ENCODE measurements at places on chromosomes 6 and 20. TPM values are rescaled to one million over a fixed set of nuclear protein-coding genes. Genes with fewer than 3 reads are reported as not detected.

DNA sequence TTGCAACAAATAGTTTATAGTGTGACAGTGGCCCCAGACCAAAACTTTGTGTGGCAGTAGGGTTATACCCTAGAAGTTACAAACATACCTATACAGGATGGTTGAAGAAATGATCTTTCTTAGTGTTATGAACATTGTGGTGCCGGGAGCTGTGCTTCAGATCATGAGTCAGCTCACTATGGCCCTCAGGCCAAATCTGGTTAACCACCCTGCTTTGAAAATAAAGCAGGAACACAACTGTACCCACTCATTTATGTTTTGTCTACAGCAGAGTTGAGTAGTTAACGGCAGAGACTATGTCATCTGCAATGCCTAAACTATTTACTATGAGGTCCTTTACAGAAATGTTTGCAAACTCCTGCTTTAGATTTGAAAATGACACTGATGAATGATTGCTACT, 24.3 kb downstream of the AKAP7 start:
- H3K27me3 ChIP-seq = no peaks in the 10 kb centered on the region
- H3K4me1 ChIP-seq = peaks cover 4% of the 10 kb centered on the region
- no peak for DNase-seq
- H3K4me3 ChIP-seq = no peak overlapping the region
- H3K36me3 ChIP-seq = peaks cover 3% of the 10 kb centered on the region
- H3K27ac ChIP-seq = no peak overlapping the region

Gene GSTA3
- not detected for total RNA-seq

DNA sequence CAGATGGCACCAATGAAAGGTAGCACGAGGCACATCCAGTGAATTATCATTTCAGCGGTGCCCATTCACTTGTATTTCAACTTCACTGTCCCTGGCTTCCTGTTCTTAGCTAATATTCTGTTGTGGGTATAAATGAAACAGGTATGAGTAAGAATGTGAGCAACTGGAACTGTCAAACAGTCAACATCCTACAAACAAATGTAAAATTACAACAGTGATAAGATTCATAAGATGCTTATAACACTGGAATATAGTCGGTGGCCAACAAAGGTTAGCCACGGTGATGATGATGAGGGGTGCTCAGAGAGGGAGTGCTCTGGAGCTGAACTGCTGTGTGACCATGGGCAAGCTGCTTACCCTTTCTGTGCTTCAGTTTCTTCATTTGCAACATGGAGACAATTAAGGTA, 74.9 kb upstream of the TOX2 start:
- peaks cover 14% of the 10 kb centered on the region for H3K27me3 ChIP-seq
- no peaks in the 10 kb centered on the region for H3K36me3 ChIP-seq
- H3K27ac ChIP-seq = no peak overlapping the region
- DNase-seq = no peak
- H3K4me3 ChIP-seq = no peak overlapping the region

Gene DEF6
- total RNA-seq = 12.1 TPM

GRCh38 chr6:152946995-152947394, 35.8 kb downstream of the FBXO5 start:
- H3K4me1 ChIP-seq = no peaks in the 10 kb centered on the region
- H3K36me3 ChIP-seq = no peaks in the 10 kb centered on the region
- no peak overlapping the region for H3K4me3 ChIP-seq
- H3K27me3 ChIP-seq = peaks cover 7% of the 10 kb centered on the region

DNA sequence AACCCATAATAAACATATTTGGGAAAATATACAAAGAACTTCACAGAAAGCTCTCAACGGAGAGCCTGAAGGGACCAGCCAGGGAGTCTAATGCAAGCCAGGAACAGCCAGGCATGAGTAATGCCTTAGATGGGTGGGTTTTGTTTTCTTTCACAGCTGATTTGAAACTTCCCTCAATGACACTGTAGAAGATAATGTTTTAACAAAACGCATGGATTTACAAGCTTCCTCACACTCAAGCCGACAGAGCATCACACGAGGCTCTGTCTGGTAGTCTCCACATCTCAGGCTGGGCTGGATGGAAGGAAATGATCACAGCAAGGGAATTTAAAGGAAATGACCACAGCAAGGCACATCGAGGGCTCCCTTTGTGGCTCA, 113.9 kb downstream of the GMPR start:
- no peak overlapping the region for H3K27ac ChIP-seq
- H3K4me1 ChIP-seq = peaks cover 30% of the 10 kb centered on the region
- no peak overlapping the region for H3K4me3 ChIP-seq
- H3K27me3 ChIP-seq = no peaks in the 10 kb centered on the region
- no peak for DNase-seq

GRCh38 chr20:17878912-17879602, 89.5 kb downstream of the SNX5 start:
- no peak overlapping the region for H3K4me3 ChIP-seq
- H3K36me3 ChIP-seq = no peaks in the 10 kb centered on the region
- peak overlapping the region; percentile 25 for H3K27ac ChIP-seq
- peaks cover 50% of the 10 kb centered on the region for H3K4me1 ChIP-seq
- no peak for DNase-seq
- H3K27me3 ChIP-seq = peaks cover 3% of the 10 kb centered on the region

Gene BMP5
- total RNA-seq = 5.6 TPM

Gene TP53TG5
- total RNA-seq = not detected

- no peak overlapping the region for H3K4me3 ChIP-seq
- H3K4me1 ChIP-seq = no peaks in the 10 kb centered on the region
- no peaks in the 10 kb centered on the region for H3K27me3 ChIP-seq
- peaks cover 18% of the 10 kb centered on the region for H3K36me3 ChIP-seq
- no peak for DNase-seq
These were observed 23.3 kb downstream of the PCNA start for GRCh38 chr20:5096463-5096862.

DNA sequence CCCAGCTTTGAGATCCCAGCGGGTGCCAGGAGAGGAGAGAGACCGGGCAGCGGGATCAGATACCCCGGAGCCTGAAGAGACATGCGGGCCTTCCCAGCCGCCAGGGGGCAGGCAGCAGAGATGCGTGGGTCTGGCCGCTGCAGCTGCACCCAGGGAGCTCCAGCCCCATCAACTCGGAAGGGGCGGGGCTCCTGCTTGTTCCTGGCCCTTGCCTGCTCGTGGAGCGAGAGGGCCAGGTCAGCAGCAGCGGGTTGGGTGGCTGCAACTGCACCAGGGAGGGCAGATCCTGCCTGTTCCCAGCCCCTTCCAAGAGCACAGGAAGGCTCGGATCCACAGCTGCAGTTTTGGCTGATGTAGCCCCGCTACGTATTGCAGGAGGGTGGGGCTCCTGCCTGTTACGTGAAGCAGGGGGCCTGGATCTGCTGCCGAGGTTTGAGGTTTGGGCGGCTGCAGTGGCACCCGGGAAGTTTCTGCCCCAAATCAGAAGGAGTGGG, 532.8 kb downstream of the RFPL4B start:
- H3K4me1 ChIP-seq = peaks cover 23% of the 10 kb centered on the region
- peak overlapping the region; percentile 73 for H3K4me3 ChIP-seq
- no peak overlapping the region for H3K27ac ChIP-seq
- no peaks in the 10 kb centered on the region for H3K27me3 ChIP-seq
- no peaks in the 10 kb centered on the region for H3K36me3 ChIP-seq

DNA sequence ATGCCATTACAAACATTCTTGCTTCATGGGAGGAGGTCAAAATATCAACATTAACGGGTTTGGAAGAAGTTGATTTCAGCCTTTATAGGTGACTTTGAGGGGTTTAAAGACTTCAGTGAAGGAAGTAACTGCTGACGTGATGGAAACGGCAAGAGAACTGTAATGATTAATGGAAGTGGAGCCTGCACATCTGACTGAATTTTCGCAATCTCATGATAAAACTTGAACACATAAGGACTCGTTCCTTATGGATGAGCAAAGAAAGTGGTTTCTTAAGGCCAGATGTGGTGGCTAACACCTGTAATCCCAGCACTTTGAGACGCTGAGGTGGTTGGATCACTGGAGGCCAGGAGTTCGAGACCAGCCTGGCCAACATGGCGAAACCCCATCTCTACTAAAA, 226.1 kb downstream of the BCAS1 start:
- no peak overlapping the region for H3K4me3 ChIP-seq
- H3K27ac ChIP-seq = no peak overlapping the region
- no peak for DNase-seq
- no peaks in the 10 kb centered on the region for H3K36me3 ChIP-seq
- H3K27me3 ChIP-seq = no peaks in the 10 kb centered on the region
- H3K4me1 ChIP-seq = peaks cover 6% of the 10 kb centered on the region

Gene MDFI
- total RNA-seq = 53.9 TPM

GRCh38 chr6:92479831-92480230, 939.5 kb downstream of the EPHA7 start:
- H3K4me3 ChIP-seq = no peak overlapping the region
- H3K4me1 ChIP-seq = no peaks in the 10 kb centered on the region
- no peaks in the 10 kb centered on the region for H3K27me3 ChIP-seq
- DNase-seq = no peak

Gene APCDD1L
- total RNA-seq = 0.53 TPM

Gene OPRL1
- 0.50 TPM for total RNA-seq

Data from type B pancreatic cell (in vitro differentiated cells).